CD4-positive, alpha-beta T cell treated with Interleukin-6 at 100 ng/mL for 8 hours (primary cell): ENCODE measurements at places on chromosomes 1 and 21.

- no peak for DNase-seq
Observed at GRCh38 chr1:89360716-89361115, 3.1 kb upstream of the GBP6 start.

GRCh38 chr1:156413391-156414246 lies 44.6 kb downstream of the RHBG start:
- no peak for DNase-seq

DNA sequence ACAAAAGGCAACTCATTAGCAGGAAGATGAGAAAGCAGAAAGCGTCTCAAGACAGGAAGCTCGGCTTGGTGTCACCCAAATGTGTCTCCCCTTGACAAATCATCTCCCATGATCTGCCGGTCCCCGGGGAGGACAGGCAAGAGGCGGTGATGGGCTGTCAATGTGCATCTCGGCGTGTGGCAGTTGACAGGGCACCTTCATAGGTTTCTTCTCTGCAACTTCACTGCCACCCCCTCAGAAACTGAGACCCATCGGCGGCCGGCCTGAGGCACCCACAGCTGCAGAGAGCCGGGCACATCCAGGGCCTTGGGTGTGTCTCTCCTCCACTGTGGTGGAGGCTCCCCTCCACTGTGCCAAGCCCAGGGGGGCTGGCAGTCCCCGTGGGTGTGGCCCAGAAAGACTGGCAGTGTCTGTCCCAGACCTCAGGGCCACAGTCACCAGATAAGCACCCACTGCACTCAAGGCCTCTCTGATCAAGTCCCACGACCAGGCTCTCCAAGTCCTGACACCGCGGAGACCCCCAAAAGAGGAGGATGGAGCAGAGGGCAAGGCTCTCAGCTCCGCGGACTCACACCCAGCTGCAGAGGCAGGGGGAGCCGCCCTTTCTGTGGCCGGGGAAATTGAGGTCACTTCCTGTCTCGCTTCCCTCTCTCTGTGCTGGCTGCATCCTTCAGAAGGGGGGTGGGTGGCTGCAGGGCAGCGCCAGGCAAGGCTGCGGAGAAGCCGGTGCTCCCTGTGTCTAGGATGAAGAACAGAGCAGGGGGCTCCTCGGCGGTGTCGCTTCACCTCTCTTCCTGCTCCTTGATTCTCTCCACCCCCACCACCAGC lies 39.6 kb upstream of the LBR start:
- peak; percentile 87 for DNase-seq

GRCh38 chr1:88973520-88974137 lies 18.8 kb downstream of the KYAT3 start:
- DNase-seq = peak; percentile 14
